ENCODE measurements at places on chromosomes 3 and 15. TPM values are rescaled to one million over a fixed set of nuclear protein-coding genes. Genes with fewer than 3 reads are reported as not detected.

- peak; percentile 52 for DNase-seq
- H3K4me3 ChIP-seq = peak overlapping the region; percentile 95
- H3K27me3 ChIP-seq = no peaks in the 10 kb centered on the region
- H3K4me1 ChIP-seq = peaks cover 27% of the 10 kb centered on the region
- peak overlapping the region; percentile 99 for H3K27ac ChIP-seq
These were observed 670 bp downstream of the PRKCI start for GRCh38 chr3:170222647-170223541.

TMEM207 gene
- total RNA-seq = not detected

DNA sequence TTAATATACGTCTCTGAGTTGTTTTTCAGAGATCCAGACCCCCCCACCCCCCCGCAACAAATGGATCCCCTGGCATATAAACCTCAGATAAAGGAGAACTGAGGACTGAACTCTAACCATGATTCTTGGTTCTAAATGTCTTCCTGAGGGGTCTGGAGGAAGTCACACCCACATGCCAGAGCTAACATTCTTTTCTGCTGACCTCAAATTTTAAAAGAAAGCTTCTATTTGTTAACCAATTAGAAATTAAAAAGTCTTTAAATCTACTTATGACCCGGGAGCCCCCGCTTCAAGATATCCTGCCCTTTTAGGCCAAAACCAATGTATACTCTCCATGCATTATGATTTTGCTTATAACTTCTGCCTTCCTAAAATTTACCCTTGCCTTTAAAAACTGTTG lies 188.3 kb downstream of the ECT2 start:
- no peak overlapping the region for H3K4me3 ChIP-seq
- DNase-seq = no peak
- H3K27ac ChIP-seq = no peak overlapping the region

DNA sequence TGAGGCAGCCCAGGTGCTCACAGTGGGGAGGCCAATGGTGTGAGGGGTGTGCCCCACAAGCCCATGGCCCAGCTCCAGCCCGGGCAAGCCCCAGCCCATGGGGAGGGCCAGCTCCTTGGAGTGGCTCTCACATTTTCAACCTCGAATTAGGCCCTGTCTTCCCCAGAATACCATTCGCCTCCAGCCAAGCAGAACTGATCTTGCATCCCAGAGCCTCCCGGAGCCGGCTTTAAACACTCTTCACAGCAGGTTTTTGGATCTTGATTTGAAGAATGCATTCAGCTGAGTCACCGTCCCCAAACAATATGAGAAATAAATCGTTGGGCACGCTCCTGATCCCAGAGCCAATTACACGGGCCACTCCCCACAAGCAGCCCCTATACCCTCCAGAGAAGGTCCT lies 23.7 kb downstream of the TPRA1 start:
- no peaks in the 10 kb centered on the region for H3K27me3 ChIP-seq
- peak; percentile 90 for DNase-seq
- H3K4me1 ChIP-seq = peaks cover 15% of the 10 kb centered on the region
- H3K4me3 ChIP-seq = no peak overlapping the region

PLAAT1 gene
- 0.75 TPM for total RNA-seq

GRCh38 chr3:170572665-170573253 lies 13.1 kb downstream of the SLC7A14 start:
- H3K27ac ChIP-seq = no peak overlapping the region
- DNase-seq = peak; percentile 28
- H3K4me3 ChIP-seq = no peak overlapping the region
- H3K36me3 ChIP-seq = no peaks in the 10 kb centered on the region
- no peaks in the 10 kb centered on the region for H3K27me3 ChIP-seq

DNA sequence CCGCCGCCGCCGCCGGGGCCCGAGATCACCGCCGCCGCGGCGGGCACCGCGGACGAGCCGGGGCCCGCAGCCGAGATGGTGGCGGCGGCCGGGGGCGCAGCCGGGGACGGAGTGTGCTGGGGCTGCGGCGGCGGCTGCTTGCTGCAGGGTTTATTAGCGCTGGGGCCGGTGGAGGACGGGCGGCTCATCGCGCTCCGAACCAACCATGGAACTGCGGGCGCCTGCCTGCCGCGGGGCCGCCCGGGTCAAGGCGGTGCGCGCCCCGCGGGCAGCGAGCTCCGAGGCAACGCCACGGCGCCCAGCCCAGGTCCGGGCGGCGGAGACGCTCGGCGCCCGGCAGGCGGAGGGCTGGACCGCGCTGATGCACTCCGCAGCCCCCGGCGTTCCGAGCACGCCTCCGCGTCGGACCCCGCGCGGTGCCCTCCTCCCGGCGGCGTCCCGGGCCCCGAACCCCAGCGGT lies 277 bp downstream of the SIAH2 start:
- peak overlapping the region; percentile 98 for H3K4me3 ChIP-seq
- no peak for DNase-seq
- peak overlapping the region; percentile 87 for H3K27ac ChIP-seq
- H3K4me1 ChIP-seq = peaks cover 30% of the 10 kb centered on the region
- H3K36me3 ChIP-seq = peaks cover 12% of the 10 kb centered on the region

DNA sequence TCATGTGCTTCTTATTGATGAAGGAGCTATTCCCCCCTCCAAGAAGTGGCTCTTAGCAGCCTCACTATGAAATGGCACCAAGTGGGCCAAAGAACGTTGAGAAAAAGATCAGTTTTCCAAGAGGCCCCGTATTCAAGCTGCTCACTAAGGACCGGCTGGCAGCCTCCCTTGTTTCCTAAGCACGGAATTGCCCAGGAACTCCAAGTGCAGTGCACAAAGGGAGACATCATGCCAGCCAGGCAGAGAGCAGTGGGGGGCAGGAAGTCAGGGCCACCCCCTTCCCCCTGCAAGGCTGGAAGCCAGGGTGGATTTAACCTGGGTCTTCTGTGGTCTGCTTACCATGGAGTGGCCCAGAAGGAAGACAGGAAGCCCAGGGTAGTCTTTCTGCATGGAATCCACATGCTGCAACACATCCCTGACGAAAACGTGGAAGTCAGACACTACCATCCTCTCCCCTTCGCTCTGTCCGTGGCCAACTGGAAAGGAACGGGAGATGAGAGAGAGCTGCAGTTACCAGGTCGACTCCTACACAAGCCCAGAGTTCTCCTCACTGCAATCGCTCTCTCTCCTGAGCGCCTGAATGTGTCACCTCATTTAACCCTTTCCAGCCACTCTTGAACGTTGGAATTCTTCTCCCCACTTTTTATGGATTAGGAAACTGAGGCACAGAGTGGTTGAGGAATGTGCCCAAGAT lies 49.5 kb downstream of the ABTB1 start:
- no peaks in the 10 kb centered on the region for H3K36me3 ChIP-seq
- no peak overlapping the region for H3K27ac ChIP-seq
- no peak for DNase-seq
- H3K27me3 ChIP-seq = no peaks in the 10 kb centered on the region
- H3K4me1 ChIP-seq = peaks cover 8% of the 10 kb centered on the region
- H3K4me3 ChIP-seq = no peak overlapping the region

ARMC8 gene
- 55.8 TPM for total RNA-seq

DNA sequence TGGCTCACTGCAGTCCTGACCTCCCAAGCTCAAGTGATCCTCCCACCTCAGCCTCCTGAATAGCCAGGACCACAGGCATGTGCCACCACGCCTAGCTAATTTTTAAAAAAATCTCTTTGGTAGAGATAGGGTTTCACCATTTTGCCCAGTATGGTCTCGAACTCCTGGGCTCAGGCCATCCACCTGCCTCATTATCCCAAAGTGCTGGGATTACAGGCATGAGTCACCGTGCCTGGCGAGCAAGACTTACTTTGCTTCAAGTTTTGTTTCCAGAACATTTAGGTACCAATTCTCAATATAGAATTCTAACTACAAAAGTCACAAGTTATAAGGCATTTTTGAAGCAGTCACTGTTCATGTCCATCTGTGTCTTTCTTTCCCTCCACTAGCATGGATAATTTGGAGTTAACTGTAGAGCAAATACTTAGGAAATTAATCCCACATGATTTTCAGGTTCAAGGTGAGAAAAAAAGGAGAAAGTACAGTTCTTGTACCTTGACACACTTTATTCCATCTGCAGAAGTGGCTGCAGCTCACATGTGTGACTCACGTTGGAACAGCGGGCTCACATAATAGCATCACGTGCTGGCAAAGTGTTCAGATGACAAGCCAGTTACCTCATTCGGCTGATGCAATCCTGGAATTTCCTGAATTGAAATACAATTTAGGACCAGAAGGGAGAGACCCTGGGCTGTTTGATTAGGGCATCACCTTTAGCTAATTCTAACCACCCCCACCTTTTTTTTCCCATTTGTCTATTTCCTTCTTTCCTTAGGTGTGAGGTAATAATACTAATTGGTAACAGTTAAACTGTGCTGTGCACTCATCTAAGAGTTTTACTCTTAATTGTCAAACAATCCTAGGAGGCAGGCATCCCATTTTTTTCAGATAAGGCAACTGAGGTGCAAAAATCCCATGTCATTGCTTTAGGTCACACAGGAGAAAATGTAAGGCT lies 46.9 kb upstream of the NEDD4 start:
- peak; percentile 89 for DNase-seq
- no peak overlapping the region for H3K4me3 ChIP-seq
- H3K36me3 ChIP-seq = no peaks in the 10 kb centered on the region
- H3K4me1 ChIP-seq = peaks cover 16% of the 10 kb centered on the region
- H3K27ac ChIP-seq = peak overlapping the region; percentile 64

DNA sequence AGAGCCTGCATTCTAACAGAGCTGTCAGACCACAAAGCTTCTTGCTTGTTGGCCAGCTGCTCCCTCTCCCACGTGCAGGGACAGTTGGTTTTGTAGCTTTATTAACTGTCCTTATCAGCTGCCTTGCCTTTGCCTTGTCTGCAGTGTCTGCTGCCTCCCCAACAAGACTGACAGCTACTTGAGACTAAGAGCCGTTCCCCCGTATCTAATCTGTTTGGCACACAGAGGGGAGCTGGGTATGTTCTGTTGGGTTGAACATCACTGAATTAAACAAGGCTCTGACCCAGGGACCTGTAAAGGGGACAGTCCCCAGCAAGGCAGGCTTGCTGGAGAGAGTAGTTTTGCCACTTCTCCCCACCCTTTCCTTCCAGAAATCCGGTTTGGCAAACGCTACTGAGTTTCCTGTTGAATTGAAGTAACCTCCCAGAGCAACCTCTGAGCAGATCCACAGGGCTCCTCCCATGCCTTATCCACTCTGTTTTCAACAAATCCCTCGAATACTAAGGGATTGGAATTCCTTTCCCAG lies 116.1 kb downstream of the ANP32A start:
- H3K36me3 ChIP-seq = no peaks in the 10 kb centered on the region
- no peak for DNase-seq
- H3K27ac ChIP-seq = no peak overlapping the region
- no peak overlapping the region for H3K4me3 ChIP-seq

DNA sequence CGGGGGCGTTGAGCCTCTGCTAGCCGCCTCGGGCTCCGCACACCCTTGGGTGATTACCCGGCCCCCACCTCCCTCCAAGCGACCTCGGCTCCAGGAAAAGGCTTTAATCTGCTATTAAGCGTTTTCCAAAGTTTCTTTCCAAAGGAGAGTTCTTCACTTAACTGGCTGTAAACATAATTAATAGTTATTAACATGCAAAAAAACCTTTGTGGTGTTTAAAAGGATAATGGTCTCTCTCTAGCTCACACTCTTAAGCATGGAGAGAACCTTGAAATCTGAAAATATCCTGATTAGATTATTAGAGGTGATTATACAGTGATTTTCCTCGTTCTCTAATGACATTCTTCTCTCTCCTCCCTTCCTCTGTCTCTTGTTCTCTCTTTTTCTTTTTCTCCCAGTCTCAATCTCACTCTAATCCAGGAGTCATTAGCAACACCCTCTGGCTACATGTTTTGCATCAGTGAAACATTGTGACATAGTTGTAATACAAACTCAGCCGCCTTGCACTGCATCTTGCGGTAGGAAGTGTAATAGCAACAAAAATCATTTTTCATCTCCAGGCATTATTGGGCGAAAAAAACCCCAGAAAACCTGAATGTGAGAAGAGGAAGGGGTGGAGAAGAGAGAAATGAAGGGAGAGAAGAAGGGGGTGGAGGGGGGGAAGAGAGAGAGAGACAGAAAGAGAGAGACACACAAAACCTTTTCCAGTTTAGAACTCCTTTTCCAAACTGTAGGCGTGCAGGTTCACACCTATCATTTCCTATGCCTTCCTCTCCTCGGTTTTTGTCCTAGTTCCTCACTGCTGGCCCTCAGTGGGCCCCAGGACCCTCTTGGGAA lies 24.4 kb downstream of the NR2F2 start:
- H3K4me1 ChIP-seq = peaks cover 72% of the 10 kb centered on the region
- peak overlapping the region; percentile 65 for H3K4me3 ChIP-seq
- peak; percentile 87 for DNase-seq
- no peaks in the 10 kb centered on the region for H3K27me3 ChIP-seq
- H3K27ac ChIP-seq = peak overlapping the region; percentile 93
- no peaks in the 10 kb centered on the region for H3K36me3 ChIP-seq

- peak overlapping the region; percentile 84 for H3K27ac ChIP-seq
- DNase-seq = no peak
- no peak overlapping the region for H3K4me3 ChIP-seq
- H3K27me3 ChIP-seq = no peaks in the 10 kb centered on the region
- no peaks in the 10 kb centered on the region for H3K36me3 ChIP-seq
- peaks cover 71% of the 10 kb centered on the region for H3K4me1 ChIP-seq
These were observed 9.6 kb upstream of the CLDN16 start for GRCh38 chr3:190378240-190378891.

TRAT1 gene
- total RNA-seq = not detected

A4GNT gene
- not detected for total RNA-seq

DNA sequence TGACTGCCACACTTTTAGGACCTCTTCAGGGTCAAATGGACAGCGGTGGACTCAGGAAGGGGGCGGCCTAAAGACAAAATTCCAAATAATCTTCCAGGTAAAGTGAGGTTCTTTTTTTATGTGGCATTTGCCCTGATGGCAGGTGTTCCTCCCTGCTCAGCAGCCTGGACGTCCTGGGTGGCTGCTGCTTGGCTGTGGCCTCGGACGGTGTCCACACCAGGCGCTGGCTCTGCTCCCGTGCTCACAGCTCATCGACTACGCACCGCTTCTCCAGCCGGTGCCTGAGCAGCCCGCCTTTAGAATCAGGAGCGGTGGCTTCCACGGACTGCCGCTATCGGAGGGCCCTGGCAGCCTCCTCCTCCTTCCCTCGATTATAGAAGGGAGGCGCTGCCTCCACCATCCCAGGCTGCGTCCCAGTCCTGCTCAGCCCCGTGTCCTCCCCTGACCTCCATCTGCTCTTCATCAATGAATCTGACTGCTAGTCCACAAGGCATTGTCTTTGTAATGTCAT lies 41.9 kb downstream of the PCSK6 start:
- H3K27me3 ChIP-seq = no peaks in the 10 kb centered on the region
- no peaks in the 10 kb centered on the region for H3K36me3 ChIP-seq
- H3K4me1 ChIP-seq = no peaks in the 10 kb centered on the region
- DNase-seq = no peak
- no peak overlapping the region for H3K4me3 ChIP-seq

- no peak overlapping the region for H3K4me3 ChIP-seq
- no peak overlapping the region for H3K27ac ChIP-seq
- H3K36me3 ChIP-seq = no peaks in the 10 kb centered on the region
- peaks cover 6% of the 10 kb centered on the region for H3K4me1 ChIP-seq
These were observed 23.8 kb downstream of the MGA start for GRCh38 chr15:41683955-41684354.

GRCh38 chr3:131880948-131881347 lies 153.9 kb downstream of the CPNE4 start:
- no peaks in the 10 kb centered on the region for H3K4me1 ChIP-seq
- no peaks in the 10 kb centered on the region for H3K27me3 ChIP-seq
- no peak overlapping the region for H3K4me3 ChIP-seq
- H3K27ac ChIP-seq = no peak overlapping the region
- H3K36me3 ChIP-seq = no peaks in the 10 kb centered on the region
- no peak for DNase-seq

ADGRG7 gene
- total RNA-seq = 2.7 TPM

GRCh38 chr3:190710723-190711122 lies 151.8 kb downstream of the GMNC start:
- no peak for DNase-seq
- H3K27me3 ChIP-seq = no peaks in the 10 kb centered on the region
- no peak overlapping the region for H3K27ac ChIP-seq
- peaks cover 22% of the 10 kb centered on the region for H3K4me1 ChIP-seq
- H3K4me3 ChIP-seq = no peak overlapping the region

RHOV gene
- 1.6 TPM for total RNA-seq
